Epithelial cell of proximal tubule (primary cell): ENCODE measurements at places on chromosomes 5 and 9. TPM values are rescaled to one million over a fixed set of nuclear protein-coding genes. Genes with fewer than 3 reads are reported as not detected.

The KIF12 gene
- 13.5 and 39.3 TPM in 2 replicates for total RNA-seq

The RABGAP1 gene
- 10.6 and 13.1 TPM in 2 replicates for total RNA-seq

The SIT1 gene
- total RNA-seq: not detected in 2 replicates

The PCDHB11 gene
- total RNA-seq: 0.06 and 0.07 TPM in 2 replicates

The PTGR1 gene
- 82.3 and 124 TPM in 2 replicates for total RNA-seq
